ENCODE measurements at places on chromosomes 13 and 19.
A peak's percentile ranks its signal among the peaks of the same experiment; 100 is the strongest.

DNA sequence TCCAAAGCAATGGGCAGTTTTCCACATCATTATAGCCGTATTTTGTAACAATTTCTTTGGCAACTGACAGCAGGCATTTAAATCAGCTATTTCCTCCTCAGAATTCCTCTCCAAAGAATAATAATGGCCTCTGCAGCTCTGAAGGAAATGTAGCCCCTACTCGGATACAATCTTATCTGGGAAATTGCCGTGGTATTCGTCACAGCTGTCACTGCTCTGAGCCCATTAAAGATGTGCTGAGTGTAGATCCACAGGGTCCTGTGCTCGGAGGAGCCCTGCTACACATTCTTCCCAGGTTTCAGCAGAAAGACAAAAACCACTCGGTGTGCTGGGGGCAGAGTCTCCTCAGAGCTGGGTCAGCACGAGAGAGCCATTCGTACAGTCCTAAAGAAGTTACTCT lies 33.1 kb downstream of the MZT1 start:
- no peak for DNase-seq

DNA sequence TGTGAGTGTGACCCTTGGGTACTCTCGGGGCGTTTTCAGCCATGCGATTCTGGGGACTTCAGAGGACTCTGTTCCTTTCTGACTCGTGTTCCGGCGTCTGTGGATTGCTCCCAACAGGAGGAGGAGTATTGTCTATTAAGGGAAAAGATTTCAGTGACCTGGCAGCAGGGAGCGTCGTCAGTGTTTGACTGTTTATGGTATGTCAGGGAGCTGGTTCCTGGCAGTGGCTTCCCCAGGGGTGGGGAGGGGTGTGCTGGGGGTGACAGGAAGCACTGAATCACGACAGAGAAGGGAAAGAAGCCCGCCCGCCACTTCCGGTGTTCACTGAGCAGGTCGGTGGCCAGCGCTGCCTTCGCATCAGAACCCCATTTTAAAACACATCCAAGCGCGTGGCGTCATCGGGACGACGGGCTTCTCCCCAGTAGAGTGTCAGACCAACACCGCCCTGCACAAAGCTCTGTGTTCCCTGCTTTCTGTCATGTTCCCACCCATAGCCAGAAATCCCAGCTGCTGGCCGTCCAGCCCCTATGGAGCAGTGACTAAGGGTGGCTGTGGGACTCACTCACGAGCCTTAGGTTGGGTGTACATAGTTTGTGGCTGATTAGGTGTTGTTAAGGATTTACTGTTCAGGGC lies 33.8 kb downstream of the COL4A2 start:
- peak; percentile 30 for DNase-seq

DNA sequence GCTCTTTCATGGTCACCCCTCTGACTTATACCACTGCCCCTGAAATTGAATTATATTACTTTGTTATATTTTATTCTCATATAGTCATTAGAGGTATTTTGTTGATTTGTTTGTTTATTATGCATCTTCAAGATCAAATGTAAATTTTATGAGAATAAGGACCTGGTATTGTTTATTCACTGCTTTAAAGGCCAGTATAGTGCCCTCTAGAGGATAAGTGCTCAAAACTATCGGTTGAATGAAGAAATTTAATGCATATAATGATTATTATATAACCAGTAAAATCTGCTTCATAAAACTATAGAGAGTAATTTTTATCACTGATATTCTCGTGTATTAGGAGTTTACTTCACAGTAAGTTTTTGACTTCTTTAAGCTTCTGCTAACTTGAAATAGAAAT lies 1401.9 kb downstream of the SLITRK1 start:
- no peak for DNase-seq

- no peak for DNase-seq
These were observed 31.8 kb downstream of the TFDP1 start for GRCh38 chr13:113616281-113616906.

- no peak for DNase-seq
These were observed 78.8 kb upstream of the TMTC4 start for GRCh38 chr13:100753376-100753775.

DNA sequence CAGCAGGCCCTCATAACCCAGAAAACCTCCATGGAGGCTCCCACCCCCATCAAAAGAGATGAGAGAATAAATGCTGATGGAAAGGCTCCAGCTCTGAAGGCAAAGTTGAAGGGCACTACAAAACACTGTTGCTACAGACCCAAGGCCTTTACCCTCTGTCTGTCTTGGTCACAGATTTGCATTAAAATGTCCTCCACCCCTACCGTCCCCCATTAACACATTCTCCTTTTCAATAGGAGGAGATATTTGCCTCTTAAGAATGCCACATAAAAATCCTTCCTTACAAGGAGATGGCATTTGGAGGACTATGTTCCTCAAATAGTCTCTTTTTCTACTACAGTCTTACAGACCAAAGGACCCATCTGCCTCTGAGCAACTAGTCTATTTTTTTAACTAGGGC lies 361.5 kb downstream of the ENOX1 start:
- DNase-seq = no peak

- DNase-seq = no peak
These were observed 18.8 kb downstream of the MTRF1 start for GRCh38 chr13:41244556-41244955.

- no peak for DNase-seq
These were observed 172.1 kb downstream of the NUFIP1 start for GRCh38 chr13:44817131-44817671.

DNA sequence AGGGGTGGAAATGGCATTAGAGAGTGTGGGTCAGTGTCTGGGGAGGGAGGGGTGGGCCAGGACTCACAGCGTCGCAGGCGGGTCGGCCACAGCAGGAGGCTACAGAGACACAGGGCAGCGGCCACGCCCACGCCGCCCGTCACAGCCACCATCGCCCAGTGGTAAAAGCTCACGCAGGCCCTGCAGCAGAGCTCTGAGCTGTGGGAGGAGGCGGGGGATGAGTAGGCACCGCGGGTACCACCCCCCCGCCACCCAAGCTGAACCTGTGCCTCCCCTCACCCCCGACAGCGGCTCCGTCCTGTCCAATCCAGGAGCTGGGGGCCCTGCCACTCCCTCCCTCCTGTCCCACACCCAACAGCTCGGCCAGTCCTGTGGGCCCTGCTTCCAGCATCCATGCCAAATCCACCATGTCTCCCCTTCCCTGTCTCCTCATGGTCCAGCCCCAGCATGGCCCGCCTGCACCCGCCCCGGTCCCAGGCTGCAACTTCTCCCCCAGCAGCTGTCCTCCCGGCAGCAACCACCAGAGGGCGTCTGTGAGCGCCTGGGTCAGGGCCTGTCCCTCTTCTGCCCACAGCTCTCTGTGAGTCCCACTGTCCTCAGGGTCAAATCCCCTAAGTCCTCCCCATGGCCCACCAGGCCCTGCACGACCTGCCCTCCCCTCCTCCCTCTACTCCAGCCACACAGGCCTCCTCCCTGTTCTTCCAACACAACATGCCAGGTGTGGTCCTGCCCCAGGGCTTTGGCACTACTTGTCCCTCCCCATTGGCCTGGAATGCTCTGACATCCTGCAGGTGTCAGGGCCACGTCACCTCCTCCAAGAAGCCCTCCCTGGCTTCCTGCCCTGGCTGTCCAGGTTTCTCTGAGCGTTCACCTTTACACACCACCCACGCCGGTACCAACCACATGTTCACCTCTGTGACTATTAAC lies 6.0 kb downstream of the TEKTIP1 start:
- DNase-seq = peak; percentile 66

All from stimulated activated CD8-positive, alpha-beta memory T cell treated with anti-CD3 and anti-CD28 coated beads, Interleukin-2, amount 100 ng/mL, for 1 hour (primary cell).